ENCODE measurements at places on chromosomes 5 and 9.

DNA sequence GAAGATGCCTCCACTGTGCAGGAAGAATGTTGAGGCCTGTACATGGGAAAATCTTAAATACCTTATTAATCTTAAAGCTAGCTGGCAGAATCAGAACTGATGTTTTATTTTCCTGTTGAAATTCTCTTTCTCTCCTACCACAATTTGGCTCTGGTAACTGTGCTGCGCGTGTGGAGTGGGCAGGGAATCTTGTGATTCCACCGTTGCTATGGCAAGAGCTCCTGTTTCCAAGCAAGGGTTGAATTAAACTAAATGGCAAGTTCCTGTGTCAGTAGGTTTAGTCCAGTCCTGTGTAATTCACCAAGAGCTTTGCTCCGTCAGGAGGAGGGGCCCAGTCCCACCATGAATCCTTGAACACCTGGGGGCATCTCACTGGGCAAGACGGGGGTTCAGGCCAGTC lies 36.4 kb downstream of the NXNL2 start:
- no peak for DNase-seq

GRCh38 chr9:99030092-99030511 lies 74.8 kb upstream of the TGFBR1 start:
- no peak for DNase-seq

DNA sequence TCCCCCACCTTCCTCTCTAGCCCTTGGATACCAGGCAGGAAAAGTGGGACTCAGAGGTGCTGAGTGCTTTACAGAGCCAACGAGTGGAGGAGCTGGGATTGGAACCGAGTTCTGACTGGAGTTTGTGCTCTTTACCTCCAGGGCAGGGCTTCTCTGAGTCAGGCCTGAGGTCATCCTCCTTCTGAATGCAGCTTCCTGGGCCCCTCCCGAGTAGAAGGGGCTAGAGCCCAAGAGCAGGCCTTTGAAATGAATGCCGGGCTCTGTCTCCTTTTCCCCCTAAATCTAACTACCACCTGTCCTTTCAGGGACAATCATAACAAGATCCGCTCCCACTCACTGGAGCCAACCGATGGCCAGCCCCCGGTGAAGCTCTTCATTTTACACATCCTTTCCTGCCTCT lies 12.7 kb downstream of the PTGES start:
- DNase-seq = no peak

- no peak for DNase-seq
Observed at GRCh38 chr5:179284751-179285631, 60.3 kb downstream of the ADAMTS2 start.

- no peak for DNase-seq
Observed at GRCh38 chr5:154311362-154311761, 120.8 kb downstream of the GALNT10 start.

- DNase-seq = no peak
Observed at GRCh38 chr9:84705128-84705527, 35.6 kb downstream of the NTRK2 start.

DNA sequence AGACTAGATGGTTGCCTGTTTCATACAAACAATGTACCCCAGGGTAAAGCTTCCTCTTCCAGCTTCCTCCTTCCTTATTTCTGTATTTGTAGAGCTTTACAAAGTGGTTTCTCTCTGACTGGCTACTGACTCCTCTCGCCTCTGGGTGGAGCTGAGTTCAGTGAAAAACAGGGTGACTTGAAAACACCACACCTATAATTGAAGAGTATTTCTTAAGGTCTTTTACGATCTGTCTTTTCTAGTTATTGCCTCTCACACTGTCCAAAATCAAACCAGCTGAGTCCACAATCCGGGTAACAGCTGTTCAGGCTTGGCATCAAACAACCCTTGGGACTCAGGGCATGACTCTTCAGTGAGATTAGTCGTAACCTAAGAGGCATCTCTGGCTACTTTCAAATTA lies 200.4 kb downstream of the ARRDC3 start:
- DNase-seq = no peak

DNA sequence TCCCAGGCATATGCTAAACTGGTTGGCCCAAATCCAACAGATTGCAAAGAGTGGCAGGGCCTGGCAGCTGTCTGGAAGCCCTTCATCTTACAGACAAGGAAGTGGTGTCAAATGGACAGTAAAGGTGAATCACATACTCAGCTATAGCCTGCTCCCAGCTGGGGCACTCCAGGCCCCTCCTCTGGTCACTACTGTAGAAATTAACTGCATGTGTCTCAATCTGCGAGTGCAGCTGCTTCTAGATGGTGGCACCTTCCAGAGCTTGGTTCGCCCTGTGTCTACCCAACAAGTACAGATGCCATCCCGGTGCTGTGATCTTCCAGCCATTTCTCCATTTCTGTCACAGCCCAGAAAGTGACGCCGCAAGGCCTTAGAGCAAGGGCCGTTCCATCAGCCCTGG lies 50.2 kb downstream of the OTULIN start:
- DNase-seq = no peak
